ENCODE measurements at places on chromosomes 16 and 17.

DNA sequence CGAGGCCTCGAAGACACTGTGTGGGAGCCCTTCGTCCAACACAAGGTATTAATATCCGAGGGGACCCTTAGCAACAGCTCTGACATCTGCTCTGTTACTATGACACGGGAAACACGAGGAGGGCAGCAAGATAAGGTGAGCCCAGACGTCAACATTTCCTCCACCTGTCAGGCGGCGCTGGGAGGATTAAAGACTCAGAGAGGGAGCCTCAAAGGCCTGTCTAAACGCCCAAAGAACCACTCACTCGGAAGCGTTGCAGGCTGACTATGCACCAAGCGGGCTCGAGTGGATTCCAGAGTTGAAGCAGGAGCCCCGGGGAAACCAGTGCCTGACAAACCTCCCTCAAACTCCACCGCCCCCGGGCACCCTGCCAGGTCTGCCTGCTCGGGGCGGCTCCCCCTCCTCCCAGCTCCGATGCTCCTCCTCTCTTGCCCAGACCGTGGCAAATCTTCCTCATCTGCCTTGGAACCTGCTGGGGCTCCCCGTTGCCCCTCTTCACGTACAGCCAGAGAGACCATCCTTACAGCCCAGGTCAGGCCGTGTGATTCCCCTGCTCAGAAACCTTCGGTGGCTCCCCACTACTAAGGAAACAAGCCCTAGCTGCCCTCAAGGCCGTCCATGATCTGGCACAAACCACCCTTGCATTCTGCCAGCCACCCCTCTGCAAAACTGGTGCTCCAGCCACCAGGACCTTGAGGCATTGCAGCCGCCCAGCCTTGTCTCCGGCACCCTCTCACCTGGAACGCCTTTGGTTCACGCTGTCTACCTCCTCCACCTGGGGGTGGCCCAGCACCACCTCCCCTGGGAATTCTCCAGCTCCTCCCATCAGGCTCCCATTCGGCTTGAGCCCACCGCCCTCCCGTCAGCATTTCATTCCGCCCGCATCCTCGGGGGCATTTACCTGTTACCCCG, 16.2 kb downstream of the RPH3AL start:
- no peak for DNase-seq

DNA sequence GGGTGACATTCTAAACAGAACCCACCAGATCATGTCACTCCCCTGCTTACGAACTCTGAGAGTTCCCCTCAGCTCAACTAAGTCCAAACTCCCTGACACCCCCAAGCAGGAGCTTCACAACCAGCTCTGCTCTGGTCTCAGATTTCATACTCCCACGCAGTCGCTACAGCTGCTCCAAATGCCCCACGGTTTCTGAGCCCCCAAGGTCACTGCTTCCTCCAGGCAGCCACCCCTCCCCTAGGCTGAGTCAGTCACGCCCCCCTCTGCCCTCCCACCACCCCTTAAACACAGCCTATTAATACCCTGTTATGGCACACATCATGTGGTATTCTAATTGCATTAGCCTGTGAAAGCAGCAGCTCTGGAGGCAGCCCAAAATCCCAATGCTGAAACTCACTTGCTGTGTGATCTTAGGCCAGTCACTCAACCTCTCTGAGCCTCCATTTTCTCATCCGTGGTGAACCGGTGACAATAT, 51.5 kb downstream of the GSG1L start:
- no peak for DNase-seq

DNA sequence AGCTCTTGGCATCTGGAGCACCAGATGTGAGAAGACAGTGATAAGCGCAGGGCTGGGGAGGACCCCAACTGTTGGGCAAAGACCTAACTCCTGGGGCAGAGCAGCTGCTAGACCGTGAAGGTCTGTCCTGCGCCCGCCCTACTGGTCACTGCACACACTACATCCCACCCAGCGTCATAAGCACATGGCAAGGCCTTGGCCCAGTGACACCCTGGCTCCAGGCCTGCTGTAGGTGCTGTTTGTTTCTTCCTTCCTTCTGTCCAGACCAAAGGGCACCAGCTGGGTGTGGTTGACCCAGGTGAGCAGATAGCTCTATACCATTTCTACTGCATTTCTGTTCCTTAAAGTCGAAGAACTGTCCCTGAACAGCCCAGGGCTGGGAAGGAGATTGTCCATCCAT, 6.4 kb downstream of the TRPV3 start:
- DNase-seq = no peak

DNA sequence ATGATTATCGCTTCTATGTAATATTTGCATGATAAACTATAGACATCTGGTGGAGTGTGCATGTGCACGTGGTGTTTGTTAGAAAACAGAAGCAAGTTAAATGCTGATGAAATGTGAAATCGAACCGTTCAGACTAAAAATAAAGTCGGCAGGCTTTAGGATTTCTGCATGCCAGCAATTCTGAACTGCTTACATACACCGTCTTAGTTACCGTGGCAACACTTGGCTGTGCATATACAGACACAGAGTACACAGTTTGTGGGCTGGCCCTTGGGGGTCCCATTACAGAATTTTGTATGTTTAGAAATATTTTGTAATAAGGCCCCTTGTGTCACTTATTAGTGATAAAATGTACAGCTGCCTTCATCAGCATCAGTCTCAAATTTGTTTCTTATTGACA, 605.5 kb downstream of the RBFOX1 start:
- no peak for DNase-seq

- peak; percentile 57 for DNase-seq
These were observed 14.1 kb downstream of the PHF12 start for GRCh38 chr17:28937044-28937729.

DNA sequence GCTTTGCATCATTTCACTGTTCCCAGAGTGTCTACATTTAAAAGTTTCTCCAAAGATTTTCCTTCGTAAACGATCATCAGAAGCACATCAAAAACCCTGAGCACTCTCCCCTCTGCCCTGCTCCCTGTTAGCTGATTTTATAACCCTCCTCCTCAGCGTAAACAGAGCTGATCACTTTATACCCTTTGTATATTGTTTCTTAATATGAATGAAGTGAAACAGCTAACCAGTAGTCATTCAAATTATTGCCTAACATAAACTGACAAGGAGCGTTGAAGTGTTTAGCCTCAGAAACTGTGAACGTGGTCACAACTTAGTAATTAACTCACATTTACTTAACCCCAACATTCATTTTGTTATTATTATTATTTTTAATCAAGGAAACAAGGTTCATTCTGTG, 160.0 kb upstream of the FOXF1 start:
- no peak for DNase-seq
